ENCODE measurements at places on chromosomes 2 and 18. TPM values are rescaled to one million over a fixed set of nuclear protein-coding genes. Genes with fewer than 3 reads are reported as not detected.

Gene CYTIP
- total RNA-seq, result 2.9 TPM

Gene SERPINB2
- not detected for total RNA-seq

Gene CXCR4
- total RNA-seq, result 68.5 TPM

Gene ONECUT2
- total RNA-seq, result 1.2 TPM

Data from frontal cortex (tissue), 4 donors.